ENCODE measurements at places on chromosomes 3 and 15.

DNA sequence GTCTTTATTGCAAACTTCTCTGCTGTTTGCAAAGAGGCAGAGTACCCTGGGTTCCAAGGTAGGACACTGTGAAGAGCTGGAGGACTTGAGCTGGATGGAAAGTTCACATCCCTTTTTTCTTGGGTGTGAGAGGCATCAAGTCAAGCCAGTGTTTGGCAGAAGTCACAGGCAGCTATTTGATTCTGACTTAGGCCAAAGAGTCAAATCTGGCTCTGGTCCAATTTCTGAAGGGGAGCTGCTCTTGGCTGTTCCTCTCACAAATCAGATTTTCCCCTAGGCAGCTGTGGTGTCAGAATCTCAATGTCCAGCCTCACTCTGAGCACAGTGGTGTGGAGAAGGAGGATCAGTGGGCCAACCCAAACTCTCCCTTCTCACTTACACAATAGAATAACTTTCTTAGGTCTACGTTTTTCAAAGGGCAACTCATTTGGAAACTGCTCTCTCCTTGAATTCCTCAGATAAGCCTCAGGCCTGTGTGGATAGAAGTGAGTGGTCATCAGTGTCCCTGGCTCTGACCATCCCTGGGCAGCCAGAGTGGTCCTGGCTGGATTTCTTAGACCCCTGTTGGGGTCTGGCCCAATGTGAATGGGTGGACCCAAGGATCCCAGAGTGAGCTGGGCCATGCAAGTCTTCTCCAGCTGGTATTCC, 18.2 kb upstream of the AMOTL2 start:
- no peak for DNase-seq

DNA sequence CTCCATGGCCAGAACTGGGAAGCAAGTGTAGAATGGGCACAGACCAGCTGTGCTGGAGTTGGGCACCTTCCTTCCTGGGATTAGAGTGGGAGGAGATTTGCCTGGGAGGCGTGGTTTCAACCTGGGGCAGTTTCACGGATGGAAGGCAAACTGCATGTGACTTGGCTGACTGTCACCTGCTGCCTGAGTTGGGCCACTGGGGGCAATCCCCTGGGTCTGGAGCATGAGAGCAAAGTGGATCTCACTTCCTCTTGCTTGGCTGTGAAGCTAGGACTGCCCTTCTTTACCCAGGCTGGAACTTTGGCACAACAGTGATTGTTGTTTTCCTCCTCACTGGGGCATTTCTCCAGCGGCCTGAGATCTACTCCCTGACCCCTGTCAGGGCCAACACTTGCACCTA, 1247.0 kb upstream of the EPHA6 start:
- DNase-seq = no peak

DNA sequence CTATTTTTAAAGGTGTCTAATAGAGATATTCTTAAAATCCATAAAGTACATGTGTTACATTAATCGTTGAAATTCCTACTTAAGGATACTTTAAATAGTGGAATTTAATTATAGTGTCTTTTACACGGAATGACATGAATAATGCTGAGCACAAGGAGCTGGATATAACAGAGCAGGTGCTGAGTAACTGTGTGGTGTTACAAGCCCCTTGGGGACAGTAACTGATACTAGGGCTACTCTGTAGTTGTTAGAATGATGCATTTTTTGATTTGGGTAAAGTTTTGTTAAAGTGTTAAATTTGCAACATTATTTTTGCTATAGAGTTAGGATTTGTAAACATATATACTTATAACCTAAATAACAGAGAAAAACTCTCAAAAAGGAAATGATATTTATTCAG, 1496.1 kb downstream of the OTOL1 start:
- DNase-seq = no peak

DNA sequence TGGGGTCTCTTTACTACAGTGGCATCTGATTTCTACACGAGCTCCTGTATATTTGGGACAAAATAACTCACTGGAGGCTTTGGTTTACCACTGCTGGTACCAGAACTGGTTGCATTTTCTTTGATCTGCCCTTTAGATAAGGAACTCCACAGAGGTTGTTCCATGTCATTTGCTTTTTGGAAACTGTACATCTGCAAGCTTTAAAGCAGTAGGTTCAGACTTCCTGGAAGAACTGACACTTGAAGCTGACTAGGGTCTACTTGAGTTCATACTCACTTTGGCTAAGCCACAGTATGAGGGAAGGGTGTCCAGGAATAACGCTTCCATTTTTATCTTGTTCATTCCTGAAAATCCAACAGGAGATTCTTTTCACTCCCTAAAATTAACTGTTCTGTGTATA, 86.4 kb downstream of the WWTR1 start:
- DNase-seq = no peak

GRCh38 chr3:10715886-10716285, 100.1 kb upstream of the SLC6A11 start:
- DNase-seq = no peak

DNA sequence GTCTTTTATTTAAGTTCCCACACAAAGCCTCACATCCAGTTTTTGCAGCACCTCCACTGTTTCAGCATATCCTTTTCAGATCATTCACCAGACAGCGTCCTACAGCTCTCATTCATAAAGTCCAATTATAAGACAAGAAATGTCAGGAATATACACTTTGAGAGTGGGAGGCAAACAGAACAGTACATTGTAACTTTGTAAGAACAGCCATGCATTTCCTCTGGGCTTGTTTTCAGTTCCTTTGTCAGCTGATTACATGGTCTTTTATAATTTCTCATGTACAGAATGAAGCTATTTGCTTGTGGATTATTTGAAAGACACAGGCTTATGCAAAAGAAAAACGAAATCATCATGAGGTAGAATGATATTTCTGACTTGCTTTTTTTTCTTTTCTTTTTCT, 85.7 kb downstream of the SOX2 start:
- DNase-seq = no peak

- DNase-seq = no peak
Observed at GRCh38 chr3:9211155-9211950, 38.1 kb downstream of the SRGAP3 start.

DNA sequence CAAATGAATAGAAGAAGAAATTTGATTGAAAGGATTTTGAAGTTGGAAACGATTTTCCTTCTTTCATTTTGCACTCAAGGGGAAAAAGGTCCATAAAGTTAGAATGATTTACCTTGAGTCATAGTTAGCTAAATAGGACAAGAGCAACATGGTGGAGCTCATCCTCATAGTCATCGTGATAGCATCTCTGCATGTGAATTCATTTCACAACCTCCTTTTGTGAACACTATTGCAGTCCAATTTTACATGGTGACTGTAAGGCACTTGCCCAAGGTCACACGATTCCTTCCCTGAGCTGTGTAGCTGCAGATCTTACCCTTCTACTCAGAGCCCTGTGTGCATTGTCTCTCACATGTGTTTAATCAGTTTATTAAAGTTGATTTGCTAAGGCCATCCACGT, 359.8 kb upstream of the C2CD4B start:
- no peak for DNase-seq

DNA sequence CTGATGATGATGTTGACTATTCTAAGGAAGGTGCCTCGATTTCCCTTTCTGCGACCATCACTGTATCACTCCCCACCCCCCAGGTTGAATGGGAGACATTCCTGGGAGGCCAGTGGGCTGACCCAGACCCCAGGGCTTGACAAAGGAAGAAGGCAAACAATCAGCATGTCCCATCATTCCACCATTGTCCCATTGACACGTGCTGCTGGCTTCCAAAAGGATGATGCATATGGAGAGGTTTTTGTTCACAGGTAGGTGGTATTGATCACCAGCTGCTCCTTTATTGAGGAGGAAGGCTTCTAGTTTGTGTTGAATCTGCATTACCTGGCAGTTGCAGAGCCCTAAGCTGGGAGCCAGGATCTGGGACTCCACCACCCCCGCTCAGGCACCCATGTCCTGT, 30.4 kb downstream of the RASGRF1 start:
- DNase-seq = no peak

- DNase-seq = no peak
Observed at GRCh38 chr3:120407508-120408287, 43.1 kb downstream of the FSTL1 start.
